Effector memory CD4-positive, alpha-beta T cell (primary cell): ENCODE measurements at places on chromosomes 5 and 9.

GRCh38 chr5:160445132-160445531 lies 23.5 kb downstream of the PTTG1 start:
- no peaks in the 10 kb centered on the region for H3K27me3 ChIP-seq
- no peaks in the 10 kb centered on the region for H3K4me1 ChIP-seq
- H3K4me3 ChIP-seq, result no peak overlapping the region
- H3K27ac ChIP-seq, result no peak overlapping the region
- H3K36me3 ChIP-seq, result no peaks in the 10 kb centered on the region

DNA sequence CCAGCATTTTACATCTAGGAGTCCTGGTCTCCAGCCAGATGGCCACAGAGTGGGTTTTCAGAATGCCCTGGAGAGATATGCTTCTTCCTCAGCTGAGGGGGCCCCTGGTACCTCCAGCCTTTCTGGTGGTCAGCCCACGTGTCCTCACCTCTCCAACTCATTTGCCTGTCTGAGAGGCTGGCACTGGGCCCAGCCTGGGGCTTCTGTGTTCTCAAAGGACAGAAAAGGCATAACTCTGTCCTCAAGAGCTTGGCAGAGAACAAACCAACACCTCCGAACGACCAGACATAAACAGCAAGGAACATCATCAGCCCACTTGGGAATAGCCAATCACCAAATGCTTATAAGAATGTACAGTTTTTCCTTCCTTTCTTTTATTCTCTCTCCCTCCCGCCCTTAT lies 17.1 kb downstream of the ENG start:
- no peaks in the 10 kb centered on the region for H3K27me3 ChIP-seq
- DNase-seq, result no peak
- H3K4me3 ChIP-seq, result no peak overlapping the region
- H3K4me1 ChIP-seq, result no peaks in the 10 kb centered on the region
- no peak overlapping the region for H3K27ac ChIP-seq

GRCh38 chr5:87150630-87151029 lies 117.1 kb upstream of the RASA1 start:
- H3K4me1 ChIP-seq, result no peaks in the 10 kb centered on the region
- H3K27me3 ChIP-seq, result no peaks in the 10 kb centered on the region
- H3K27ac ChIP-seq, result no peak overlapping the region
- no peak for DNase-seq
- H3K36me3 ChIP-seq, result no peaks in the 10 kb centered on the region
- no peak overlapping the region for H3K4me3 ChIP-seq

DNA sequence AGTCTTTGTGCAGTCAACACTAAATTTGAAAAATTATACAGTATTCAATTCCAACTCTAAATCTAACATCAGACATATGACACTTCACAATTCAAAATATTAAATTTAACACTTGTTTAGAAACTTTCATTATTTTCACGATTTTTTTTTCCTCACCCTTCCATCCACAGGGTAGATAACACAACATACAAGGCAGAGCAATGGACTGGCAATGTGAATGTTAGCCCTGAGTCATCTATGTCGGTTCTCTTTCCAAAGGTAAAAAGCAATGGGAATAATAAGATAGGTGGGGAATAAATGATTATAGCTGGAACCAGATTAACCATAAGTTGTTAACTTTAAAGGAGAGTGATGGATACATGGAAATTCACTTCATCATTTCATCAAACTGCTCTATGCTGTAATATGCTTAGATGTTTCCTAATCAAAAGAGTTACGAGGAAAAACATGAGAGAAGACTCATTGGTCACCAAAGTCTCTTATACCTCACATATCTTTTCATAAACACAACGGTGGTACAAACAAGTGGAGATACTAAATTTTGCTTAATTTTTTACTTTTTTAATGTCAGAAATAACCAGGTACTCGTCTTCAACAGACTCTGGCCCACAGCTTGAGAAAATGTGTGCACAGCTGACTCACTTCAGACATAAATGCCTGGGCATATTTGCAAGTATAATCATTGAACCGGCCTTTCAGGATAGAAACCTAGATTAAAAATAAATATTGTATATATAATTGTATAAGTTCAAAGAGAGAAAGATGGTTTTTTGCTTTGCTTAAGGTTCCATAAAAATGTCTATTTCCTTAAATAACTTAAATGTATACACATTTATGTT lies 23.0 kb downstream of the RFX3 start:
- no peak overlapping the region for H3K4me3 ChIP-seq
- H3K27me3 ChIP-seq, result no peaks in the 10 kb centered on the region
- no peak overlapping the region for H3K27ac ChIP-seq
- no peaks in the 10 kb centered on the region for H3K36me3 ChIP-seq
- no peak for DNase-seq

DNA sequence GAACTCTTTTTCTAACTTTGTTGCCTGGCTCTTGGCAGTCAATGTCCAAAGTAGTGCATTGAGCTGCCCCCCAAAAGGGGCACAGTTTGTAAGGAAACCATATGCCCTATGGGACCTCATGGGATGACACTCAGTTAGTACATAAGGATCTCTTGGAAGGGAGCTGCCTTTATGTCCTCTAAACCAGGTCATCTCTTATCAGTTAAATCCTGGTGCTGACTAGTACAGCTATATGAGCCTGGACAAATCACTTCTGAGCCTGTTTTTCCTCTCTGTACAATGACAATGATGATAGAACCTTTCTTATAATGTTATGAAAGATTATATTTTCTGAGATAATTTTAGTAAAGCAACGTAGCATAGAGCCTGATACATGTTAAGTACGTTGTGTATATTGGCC lies 44.1 kb downstream of the PIK3R1 start:
- H3K36me3 ChIP-seq, result no peaks in the 10 kb centered on the region
- H3K27me3 ChIP-seq, result no peaks in the 10 kb centered on the region
- DNase-seq, result no peak
- H3K4me1 ChIP-seq, result peaks cover 54% of the 10 kb centered on the region
- no peak overlapping the region for H3K4me3 ChIP-seq

- H3K4me1 ChIP-seq, result peaks cover 24% of the 10 kb centered on the region
- no peak overlapping the region for H3K27ac ChIP-seq
- no peaks in the 10 kb centered on the region for H3K27me3 ChIP-seq
- H3K36me3 ChIP-seq, result no peaks in the 10 kb centered on the region
- H3K4me3 ChIP-seq, result no peak overlapping the region
Observed at GRCh38 chr9:94860678-94861588, 134.4 kb downstream of the AOPEP start.
